ENCODE measurements at places on chromosomes 1 and 21.
A peak's percentile ranks its signal among the peaks of the same experiment; 100 is the strongest.

DNA sequence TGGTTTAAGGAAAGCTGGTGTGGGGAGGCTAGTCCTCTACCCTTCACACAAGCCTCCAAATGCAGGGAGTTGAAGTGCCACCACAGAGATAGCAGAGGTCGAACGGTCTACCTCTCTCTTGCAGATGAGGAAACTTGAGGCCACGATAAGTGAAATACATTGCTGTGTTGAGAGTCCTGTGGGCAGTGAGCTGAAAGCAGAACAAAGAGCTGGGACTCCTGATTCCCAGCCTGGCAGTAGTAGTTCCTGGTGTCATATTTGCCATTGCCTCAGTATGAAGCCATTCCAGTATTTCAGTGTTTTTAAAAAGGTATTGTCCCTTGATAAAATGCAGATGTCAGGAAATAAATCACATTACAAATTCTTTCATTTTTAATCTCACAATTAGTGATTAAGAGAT, 28.6 kb downstream of the AK4 start:
- DNase-seq = no peak

GRCh38 chr1:175150596-175151319, 41.8 kb downstream of the KIAA0040 start:
- no peak for DNase-seq

DNA sequence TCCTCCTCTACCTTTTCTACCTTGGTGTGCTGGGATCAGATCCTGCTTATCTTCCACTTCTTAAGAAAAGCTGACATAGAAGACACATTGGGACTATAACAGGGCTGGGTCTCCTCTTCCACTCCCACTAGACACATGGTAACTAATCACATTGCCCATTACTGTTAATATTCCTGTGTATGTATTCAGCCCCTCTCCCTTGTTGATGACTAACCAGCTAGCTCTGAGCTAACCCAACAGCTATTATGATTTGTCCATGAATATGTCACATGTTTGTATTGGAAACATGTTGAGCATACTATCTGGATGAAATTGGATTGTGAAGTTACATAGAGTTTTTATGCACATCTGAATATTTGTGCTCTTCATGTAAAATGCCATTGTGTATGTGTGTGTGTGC, 52.9 kb downstream of the MPZL1 start:
- DNase-seq = no peak

DNA sequence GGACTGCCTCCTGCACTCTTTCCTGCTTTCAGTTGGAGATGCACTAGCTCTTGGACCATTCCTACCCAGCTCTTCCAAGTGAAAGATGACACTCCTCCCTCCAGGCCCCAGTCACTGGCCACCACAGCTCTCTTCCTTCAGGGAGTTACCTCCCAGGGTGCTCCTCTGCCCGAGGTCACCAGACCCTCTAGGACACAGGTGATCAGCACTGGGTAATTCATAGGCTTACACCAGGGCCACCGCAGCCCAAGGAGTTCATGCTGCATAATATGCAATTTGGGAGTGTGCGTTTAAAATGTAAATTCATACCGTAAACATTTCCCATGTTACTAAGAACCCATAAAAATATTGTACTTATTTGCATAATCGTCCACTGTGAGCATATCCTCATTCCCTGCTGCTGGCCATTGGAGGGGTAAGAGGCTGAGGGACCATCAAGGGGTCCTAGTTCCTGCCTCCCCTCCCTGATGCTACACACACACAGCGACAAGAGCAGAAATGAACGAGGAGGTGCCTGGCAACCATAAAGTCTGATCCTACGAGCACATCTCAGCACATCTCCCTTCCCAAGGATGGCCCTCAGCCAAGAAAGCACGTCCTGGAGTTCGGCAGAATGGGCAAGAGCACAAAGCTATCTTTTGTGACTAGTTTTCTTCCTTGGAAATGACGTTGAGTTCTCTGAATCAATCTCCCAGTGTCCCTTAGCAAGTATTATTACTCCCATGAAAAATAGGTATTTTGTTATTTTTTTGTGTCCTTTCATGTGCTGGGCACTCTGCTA, 222.9 kb upstream of the RAB4A start:
- DNase-seq = no peak

GRCh38 chr1:45713711-45714110, 25.7 kb downstream of the TMEM69 start:
- no peak for DNase-seq

- no peak for DNase-seq
Observed at GRCh38 chr1:86852782-86853408, 61.0 kb downstream of the SELENOF start.

- no peak for DNase-seq
Observed at GRCh38 chr1:3515272-3515671, 60.8 kb downstream of the ARHGEF16 start.

GRCh38 chr1:33342041-33342723, 21.3 kb upstream of the A3GALT2 start:
- DNase-seq = peak; percentile 58

DNA sequence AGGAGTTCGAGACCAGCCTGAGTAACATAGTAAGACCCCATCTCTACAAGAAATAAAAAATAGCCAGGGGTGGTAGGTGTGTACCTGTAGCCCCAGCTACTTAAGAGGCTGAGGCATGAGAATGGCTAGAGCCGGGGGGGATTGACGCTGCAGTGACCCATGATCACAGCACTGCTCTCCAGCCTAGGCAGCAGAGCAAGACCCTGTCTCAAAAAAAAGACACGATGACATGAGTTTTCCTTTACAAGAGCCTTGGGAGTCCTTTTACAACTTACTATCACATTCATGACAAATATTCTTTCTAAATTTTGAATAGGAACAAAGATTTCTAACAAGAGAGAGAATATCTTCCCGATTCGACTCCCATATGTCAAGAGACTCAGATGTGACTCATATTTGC, 3.3 kb upstream of the BRWD1 start:
- DNase-seq = no peak

DNA sequence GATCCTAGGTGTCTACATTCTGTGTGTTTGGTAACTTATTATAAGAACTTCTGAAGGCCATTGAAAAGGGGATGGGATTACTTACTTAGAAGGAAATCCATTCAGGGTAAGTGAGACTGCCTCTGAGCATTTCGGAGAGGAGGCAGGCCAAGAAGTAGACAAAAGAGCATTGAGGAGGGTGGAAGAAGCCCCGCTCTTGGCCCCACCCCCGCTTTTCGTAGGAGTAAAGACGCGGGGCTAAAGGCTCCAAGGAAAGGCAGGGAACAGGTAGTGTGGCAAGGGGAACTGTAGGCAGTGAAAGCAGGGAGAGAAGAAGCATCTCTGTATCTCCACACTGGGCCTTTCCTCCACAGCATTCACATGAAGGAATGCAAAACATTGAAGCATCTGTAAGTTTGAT, 51.8 kb upstream of the GRIK1 start:
- no peak for DNase-seq

- DNase-seq = no peak
Observed at GRCh38 chr1:98940722-98941079, 64.0 kb downstream of the PLPPR5 start.

DNA sequence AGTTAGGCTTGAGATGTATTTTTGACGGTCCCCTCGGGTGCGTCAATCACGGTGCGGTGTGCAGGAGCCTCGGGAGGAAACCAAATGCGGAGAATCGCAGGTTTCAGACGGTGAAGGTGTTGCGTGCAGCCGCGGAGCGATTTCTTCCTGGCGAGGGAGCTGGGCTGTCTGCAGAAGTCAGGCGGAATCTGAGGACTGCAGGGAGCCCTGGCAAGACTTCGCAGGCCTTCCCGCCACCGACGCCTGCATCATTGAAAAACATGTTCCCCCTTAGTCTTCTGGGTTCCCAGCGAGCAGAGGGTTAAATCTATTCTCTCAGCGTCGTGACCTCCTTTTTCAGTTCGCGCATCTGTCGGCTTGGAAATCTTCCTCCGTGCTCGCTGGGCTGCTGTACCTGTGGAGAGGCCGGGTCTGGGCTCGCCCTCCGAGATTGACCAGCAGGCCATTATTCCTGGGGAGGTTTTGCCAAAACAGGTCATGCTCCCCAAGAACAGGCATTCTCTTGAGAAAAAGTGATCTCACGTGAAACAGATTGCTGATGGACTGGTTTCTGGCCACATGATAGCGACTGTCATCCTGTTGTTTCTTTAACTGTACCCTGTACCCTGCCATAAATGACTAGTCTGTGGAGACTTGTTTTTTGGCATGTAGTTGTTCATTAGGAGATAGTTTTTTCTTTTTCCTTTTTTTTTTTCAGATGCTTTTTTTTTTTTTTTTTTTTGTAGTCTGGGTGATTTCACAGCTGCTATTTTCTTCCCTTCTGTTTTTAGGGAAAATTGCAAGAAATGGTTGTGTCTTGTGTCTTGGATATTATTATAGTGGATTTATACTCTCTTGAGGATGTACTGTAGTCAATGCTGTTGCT, 894 bp downstream of the EPB41 start:
- DNase-seq = no peak

GRCh38 chr1:55854911-55855310, 639.7 kb upstream of the USP24 start:
- no peak for DNase-seq

- no peak for DNase-seq
Observed at GRCh38 chr1:213719462-213719861, 268.3 kb upstream of the PROX1 start.

GRCh38 chr1:110411173-110411735, 3.8 kb upstream of the LAMTOR5 start:
- no peak for DNase-seq

DNA sequence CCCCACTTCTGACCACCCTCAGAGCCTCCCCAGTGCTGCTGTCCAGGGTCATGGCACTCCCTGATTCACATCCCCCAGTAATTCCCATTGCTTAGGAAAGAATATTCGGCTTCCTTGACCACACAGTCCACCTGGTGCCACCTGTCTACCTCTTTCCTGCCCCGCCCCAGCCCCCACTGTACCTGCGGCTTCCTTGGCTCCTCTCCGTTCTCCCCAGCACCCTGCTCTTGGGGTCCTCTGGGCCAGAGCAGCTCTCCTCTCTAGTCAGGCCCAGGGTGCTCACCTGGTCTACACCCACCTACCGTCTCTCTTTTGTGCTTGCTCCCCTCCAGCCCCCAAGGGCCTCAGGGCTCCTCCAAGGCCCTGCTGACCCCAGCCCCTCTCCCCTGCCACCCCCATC, 142.6 kb downstream of the PEX14 start:
- DNase-seq = no peak

DNA sequence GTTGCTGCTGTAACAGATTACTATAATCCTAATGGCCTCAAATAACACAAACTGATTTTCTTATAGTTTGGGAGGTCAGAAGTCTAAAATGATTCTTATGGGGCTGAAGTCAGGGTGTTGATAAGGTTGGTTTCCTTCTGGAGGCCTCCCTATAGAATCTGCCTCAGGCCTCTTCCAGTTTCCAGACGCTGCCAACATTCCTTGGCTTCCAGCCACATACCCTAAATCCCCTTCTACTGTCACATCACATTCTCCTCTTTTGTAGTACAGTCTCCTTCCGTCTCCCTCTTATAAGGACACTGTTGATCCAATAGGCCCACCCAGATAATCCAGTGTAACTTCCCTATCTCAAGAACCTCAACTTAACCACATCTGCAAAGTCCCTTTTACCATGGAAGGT, 145.3 kb upstream of the NCAM2 start:
- no peak for DNase-seq

- peak; percentile 54 for DNase-seq
Observed at GRCh38 chr1:228986093-228986904, 251.0 kb downstream of the RHOU start.

GRCh38 chr1:1144122-1144842, 28.4 kb upstream of the C1orf159 start:
- no peak for DNase-seq

- no peak for DNase-seq
Observed at GRCh38 chr1:157262422-157262821, 124.2 kb upstream of the ETV3 start.

- DNase-seq = no peak
Observed at GRCh38 chr21:23471877-23472276, 2135.4 kb downstream of the MRPL39 start.

GRCh38 chr1:242189591-242189990, 190.7 kb upstream of the MAP1LC3C start:
- DNase-seq = no peak

Measured in heart right ventricle (tissue), 16 donors.